ENCODE measurements at places on chromosomes 1 and 21.

- DNase-seq: no peak
Observed at GRCh38 chr1:65955071-65955470, 162.4 kb downstream of the PDE4B start.

DNA sequence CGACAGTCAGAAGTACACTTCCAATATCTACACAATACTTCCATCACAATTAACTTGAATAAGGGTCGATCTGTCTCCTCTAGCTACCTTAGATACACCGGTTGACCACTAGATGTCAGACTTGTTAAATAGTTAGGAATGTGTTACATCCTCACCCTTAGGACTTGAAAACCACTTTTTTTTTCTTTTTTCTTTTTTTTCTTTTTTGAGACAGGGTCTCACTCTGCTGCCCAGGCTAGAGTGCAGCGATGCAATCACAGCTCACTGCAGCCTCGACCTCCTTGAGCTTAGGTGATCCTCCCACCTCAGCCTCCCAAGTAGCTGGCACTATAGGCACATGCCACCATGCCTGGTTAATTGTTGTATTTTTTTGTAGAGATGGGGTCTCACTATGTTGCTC, 120.4 kb upstream of the GREM2 start:
- no peak for DNase-seq

DNA sequence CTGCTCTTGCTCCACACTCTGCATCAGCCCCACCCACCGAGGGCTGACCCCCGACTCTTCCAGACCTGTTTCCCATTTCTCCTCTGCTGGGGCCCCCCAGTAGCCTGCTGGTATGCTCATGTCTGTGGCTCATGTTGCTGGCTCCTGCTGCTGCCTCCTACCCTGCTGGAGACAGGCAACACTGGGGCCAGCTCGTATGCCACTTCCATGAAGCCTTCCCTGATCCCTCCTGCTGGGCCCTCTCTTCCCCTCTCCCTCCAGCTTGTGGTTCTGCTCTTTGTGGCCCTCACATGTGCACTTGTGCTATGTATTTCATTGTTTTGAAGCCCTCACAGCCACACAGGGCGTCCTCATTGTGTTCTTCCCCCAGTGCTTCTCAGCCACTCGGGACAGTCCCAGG, 40.5 kb downstream of the CNN3 start:
- DNase-seq: no peak

DNA sequence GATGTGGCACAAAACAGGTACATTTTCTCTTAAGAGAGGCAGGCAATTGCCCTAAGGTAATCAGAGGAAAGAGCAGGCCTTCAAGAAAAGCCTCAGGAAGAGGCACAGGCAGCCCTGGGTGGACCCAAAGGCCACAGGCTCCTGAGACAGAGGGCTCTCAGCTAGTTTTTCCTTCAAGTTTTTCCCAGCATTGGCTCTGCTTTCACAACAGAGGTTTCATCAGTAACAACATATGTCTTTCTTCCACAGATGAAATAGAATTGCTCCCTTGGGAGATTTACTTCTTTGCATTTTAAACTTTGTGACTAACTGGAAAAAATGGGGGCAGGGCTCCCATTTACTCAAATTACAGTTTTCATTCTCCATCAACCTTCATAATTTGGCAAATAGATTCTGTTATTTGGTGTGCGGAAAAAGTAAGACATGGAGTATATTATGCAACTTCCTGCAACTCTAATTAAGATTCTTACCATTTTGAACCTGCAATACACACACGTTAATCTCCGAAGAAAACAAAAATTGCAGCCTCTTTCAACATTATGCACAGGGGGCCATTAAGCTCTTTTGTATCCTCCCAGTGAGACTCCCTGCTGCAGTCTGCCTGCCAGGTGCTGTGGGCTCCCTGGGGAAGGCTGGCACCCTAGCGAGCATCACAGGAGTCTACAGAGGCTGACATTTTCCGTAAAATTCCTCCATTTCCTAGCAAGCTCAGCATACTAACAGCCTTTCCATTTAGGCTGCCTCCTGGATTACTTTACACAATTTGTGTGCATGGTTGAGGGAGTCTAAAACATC, 282.3 kb downstream of the USH2A start:
- DNase-seq: no peak

GRCh38 chr1:171195767-171196166, 10.7 kb downstream of the FMO2 start:
- no peak for DNase-seq

- DNase-seq: no peak
Observed at GRCh38 chr1:39494671-39495410, 3.4 kb downstream of the BMP8A start.

DNA sequence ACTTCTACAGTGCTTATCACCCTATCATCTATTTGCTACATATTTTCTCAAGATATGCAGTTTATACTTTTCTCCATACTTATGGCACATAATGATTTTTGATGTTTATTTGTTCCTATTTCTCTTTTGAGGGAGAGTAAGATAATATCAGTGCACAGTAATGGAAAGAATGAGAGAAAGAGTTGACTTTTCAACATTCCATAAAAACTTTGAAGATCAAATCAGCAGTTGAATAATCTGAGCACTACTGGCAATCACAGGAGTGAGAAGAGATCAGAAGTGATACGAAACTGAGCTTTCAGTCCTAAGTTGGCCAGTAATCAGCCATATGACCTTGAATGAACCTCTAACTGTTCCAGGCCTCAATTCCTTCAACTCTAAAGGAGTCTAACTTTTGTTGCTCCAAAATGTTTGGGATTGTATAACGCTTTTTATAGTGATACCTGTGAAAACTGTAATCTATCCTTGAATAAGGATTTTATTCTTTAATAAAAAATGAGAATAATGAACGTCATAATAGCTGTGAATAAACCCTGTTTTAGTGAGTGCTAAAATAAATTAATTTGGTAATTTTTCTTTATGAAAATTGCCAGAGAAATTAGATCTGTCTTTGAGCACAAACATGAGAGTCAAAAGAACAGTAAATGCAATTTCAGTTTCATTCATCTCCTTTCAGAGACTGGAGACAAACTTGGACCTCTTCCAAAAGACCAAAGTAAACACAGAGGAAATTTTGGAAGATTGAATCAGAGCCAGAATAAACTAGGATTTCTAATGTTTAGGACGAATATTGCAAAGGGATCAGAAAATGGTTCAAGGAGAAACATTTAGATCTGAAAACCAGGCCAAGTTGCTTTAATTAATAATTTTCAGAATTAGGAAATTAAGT, 309.9 kb downstream of the ADGRL2 start:
- DNase-seq: no peak

GRCh38 chr1:61132176-61132638, 49.8 kb downstream of the NFIA start:
- no peak for DNase-seq

DNA sequence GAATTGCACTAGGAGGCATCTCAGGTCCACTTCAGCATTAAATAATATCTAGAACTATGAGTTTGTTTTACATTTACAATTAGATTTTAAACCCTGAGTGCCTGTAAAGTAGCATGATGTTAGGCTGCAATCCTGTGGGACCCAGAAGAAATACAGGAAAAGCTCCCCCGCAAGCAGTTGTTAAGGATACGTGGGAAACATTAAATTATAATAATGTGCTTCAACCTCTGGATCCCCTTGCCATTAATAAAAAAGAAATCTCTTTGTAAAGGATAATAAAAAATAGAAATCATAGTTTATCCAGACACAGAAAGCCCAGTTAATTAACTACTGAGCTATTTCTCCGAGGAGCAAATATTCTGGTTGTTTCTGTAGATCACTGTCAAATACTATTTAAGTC, 106.0 kb downstream of the PCNX2 start:
- DNase-seq: no peak

DNA sequence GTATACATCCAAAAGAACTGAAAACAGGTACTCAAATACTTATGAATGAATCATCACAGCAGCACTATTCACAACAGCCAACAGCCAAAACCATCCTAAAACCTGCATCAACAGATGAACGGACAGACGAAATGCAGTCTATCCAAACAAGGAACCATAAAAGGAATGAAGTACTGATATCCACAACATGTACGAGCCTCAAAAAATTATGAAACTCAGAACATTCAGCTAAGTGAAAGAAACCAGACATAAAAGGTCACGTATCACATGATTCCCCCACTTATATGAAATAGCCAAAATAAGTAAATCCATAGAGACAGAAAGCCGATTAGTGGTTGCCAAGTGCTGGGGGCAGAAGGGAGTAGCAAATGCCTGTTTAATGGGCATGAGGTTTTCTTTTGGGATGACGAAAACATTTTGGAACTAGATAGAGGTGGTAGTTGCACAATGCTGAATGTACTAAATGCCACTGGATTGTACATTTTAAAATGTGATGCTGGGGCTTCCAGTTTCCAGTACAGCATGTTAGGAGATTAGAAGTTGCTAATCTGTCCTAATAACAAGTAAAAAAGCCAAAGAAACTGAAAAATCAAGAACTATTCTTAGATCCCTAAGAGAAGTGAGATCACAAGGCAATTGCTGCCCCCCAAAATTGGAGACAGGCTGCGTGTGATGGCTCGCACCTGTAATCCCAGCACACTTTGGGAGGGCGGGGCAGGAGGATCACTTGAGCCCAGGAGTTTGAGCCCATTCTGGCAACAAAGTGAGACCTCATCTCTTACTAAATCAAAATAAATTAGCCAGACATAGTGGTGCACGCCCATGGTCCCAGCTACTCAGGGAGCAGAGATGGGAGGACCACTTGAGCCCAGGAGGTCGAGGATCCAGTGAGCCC, 25.3 kb downstream of the CLSTN1 start:
- DNase-seq: no peak

- no peak for DNase-seq
Observed at GRCh38 chr1:203215573-203215972, 13.9 kb downstream of the CHIT1 start.

- DNase-seq: no peak
Observed at GRCh38 chr1:55285834-55286233, 70.7 kb upstream of the USP24 start.

DNA sequence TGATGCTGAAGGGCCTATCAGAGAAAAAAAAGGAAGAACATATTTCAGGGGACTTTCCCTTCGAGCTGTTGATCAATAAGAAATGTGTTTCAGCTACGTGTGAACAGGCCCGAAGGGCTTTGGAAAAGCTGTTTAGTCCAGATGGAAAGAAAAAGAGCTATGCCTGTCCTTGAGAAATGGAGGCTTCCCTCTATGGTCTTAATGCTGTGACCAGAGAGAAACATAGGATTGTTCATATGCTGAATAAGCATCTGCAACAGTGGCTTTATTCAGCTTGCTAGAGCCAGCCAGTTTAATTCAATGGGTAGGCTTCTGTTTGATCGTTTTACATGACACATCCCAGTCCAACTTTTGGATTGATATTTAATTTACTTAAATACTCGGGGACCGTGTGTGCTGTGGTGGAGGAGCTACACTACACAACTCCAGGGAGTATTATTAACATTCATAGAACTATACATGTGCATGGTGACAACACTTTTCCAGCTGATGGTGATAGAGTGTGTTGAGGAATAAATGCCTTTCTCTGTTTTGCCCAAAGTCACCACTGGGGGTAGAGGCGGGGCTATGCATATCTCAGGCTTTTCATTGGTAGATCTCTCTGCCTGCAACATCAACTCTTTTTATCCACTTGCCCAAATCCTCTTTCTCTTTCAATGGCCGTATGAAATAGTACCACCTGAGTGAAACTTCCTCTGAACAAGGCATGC, 106.7 kb upstream of the C8B start:
- DNase-seq: peak; percentile 5

- DNase-seq: no peak
Observed at GRCh38 chr1:230237009-230237370, 170.0 kb downstream of the GALNT2 start.

- DNase-seq: no peak
Observed at GRCh38 chr1:4110888-4111287, 210.8 kb upstream of the C1orf174 start.

DNA sequence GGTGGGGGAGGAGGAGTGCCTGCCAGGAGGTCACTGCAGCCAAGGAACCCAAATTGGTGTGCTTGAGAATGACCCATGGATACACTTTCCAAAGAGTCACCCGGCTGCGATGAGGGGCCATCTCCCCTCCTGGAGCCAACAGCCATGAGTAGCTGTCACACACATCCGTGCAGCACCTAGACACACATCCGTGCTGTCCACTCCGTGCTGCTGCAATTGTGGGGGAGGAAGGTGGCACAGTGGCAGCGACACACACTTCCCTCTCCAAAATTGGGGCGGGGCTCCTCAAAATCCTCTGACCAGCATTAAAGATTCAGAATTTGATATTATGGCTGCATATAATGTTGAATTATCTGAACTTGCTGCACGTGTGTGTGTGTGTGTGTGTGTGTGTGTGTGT, 15.8 kb downstream of the TP73 start:
- no peak for DNase-seq

DNA sequence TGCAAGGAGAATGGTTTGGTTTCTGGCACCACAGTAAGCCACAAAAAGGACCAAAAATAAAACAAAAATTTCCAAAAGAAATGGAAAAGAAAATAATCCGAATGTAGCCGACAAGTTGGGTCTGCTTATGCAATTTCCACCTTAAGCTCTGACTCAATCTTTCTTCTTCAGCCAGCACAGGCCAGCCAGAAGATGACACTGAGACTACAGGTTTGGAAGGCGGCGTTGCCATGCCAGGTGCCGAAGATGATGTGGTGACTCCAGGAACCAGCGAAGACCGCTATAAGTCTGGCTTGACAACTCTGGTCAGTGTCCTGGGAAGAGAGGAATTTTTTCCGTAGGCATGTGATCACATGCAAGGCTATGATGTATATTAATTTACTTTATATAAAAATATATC, 23.4 kb downstream of the PDPN start:
- DNase-seq: no peak

DNA sequence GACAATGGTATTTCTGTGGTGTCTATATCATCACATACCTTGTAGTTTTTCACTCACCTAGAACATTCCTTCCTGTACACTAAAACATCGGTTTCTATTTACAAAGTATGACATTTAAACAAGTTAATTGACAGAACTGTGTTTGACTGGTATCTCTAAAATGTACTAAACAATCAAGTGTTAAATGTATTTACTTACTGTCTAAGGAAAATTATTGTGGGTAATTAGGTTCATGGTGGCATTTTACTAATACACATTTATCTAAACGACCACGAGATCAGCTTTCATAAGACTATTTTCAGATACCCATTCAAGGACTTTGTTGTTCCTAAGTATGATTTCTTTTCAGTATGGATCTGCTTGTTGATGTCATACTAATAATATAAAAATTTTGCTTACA, 115.2 kb downstream of the ADGRL2 start:
- no peak for DNase-seq

DNA sequence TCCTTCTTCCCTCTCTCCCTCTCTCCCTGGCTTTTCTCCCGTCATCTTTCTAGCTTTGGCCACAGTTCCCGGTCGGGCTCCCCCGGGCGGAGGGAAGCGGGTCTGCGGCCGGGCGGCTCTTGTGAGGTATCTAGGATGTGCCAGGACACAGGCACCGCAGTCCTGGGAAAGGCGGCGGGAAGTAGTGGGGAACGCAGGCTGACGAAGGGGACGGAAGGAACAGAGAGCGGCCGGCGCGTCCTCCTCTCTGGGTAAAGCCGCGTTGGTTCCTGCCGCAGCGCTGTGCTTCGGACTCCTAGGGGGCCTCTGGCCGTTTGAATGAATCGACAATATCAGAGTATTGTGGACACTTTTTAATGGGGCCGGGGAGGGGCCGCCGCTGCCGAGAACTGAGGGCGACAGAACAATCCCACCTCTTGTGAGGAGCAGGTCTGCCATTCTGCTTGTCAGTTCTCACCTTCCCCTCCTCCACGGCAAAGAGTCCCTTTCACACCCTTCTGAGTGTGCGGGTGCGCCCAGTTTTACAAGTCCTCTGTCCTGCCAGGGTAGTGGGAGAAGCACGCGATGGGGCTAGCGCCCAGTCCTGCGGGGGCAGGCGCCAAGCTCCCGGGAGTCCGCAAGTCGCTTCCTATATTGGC, 1.2 kb upstream of the LHX9 start:
- peak; percentile 22 for DNase-seq

All from activated CD4-positive, alpha-beta T cell treated with anti-CD3 and anti-CD28 coated beads for 48 hours (primary cell).